ENCODE measurements at places on chromosomes 7 and 10. TPM values are rescaled to one million over a fixed set of nuclear protein-coding genes. Genes with fewer than 3 reads are reported as not detected.

- DNase-seq: peak; percentile 18
Observed at GRCh38 chr10:117374506-117375359, 507 bp downstream of the PDZD8 start.

- peak; percentile 92 for DNase-seq
Observed at GRCh38 chr7:2403014-2403717, at the start of gene CHST12. TSS of gene CHST12 (plus strand) at chr7:2403611. CDS start at chr7:2432640, 29,029 bp downstream.

GRCh38 chr7:75867390-75867717 is 11.5 kb upstream of the RHBDD2 start:
- no peak for DNase-seq

DNA sequence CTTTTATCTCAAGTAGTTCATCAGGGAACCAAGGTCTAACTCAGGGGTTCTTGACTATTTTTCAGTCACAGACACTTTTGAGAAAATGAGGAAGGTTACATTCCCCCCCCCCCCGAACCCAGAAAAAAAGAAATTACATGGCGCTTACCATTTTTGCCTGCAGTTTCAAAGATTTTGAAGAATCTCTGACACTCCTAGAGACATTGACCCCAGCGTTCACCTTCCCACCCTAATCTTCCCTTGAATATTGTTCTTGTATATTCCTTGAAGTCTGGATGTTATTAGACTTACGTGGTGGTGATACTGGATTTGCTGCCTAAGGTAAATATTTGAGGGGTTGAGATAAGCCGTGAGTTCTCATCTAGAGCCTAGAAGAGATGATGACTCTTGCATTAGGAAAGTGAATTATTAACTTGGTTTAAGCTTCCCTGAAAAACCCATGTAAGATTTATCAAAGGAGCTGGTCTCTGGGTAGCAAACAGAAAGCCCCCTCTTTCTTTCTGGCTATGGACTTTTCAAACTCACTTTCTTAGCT is 245.7 kb upstream of the FOXK1 start:
- no peak for DNase-seq

- no peak for DNase-seq
Observed at GRCh38 chr7:66110856-66111255, 3.8 kb upstream of the CRCP start.

- no peak for DNase-seq
Observed at GRCh38 chr7:36526863-36527548, 137.3 kb downstream of the ANLN start.

The JAKMIP3 gene
- not detected for polyA plus RNA-seq

DNA sequence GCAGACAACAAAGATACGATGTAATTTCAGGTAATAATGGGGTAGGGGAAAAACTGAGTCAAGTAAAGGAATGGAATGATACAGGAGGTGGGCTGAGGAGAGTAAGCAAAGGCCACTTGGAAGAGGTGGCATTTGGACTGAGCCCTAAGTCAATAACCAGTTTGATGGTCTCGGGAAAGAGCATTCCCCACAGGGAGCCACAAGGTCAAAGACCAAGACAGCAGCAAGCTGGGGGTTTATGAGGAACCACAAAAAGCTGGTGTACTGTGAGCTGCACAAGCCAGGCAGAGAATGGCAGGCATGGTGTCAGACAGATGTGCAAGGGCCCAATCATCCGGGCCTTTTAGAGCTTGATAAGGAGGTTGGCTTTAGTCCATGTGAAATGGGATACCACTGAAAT is 98.7 kb downstream of the NOC3L start:
- no peak for DNase-seq

DNA sequence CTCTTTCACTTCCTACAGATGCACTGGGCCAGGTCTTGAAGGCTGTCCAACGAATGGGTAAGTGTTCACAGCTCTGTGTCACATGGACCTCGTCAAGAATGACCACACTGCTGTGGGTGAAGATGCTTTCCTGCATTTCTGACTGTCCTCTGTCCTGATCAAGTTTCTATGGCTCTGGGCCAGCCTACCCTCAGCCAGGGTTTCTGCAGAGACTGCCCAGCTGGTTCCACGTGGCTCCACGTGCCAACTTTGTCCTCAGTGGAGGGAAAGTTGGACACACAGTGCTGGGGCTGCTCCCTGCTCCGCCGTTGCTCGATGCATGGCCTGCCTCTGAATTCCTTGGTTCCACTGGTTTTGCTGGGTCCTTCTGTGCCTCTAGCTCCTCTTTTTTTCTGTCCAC is 152.3 kb downstream of the EGFR start:
- no peak for DNase-seq

GRCh38 chr10:15244635-15245197 is 76.2 kb upstream of the NMT2 start:
- DNase-seq: no peak

DNA sequence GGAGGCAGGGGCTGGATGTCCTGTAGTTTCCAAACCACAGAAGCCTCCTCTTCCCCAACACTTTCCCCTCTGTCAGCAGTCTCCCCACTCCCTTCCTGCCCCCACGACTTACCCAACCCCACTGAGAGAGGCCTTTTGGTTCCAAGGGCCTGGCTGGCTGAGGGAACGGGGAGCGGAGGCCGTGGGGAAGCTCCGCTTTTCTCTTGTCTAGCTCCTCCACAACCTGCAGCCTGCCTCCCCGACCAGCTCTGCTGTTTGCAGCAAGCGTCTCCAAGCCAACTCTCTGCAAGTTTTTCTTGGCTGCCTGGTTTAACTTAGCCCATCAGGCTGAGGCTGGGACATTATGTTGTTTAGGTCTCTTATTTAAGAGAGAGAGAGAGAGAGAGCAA is 126.8 kb downstream of the NEURL1 start:
- no peak for DNase-seq
